ENCODE measurements at places on chromosomes 5 and 9.
A peak's percentile ranks its signal among the peaks of the same experiment; 100 is the strongest.

DNA sequence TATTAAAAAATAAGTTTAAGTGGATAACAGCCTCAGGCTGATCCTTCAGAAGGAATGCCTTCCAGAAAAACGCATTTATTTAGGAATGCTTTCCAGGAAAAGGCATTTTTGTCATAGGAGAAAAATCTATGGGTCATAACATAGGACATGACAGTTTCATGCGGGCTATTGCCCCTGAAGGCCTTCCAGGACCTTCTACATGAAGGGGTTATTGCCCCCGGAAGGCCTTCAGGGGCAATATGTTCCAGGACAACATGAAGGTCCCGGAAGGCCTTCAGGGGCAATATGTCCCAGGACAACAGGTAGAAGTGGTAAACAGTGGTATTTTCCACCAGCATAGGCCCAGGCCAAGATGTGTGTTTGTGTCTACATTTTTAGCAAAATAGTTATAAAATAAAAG is 191.3 kb upstream of the RASA1 start:
- DNase-seq = no peak

DNA sequence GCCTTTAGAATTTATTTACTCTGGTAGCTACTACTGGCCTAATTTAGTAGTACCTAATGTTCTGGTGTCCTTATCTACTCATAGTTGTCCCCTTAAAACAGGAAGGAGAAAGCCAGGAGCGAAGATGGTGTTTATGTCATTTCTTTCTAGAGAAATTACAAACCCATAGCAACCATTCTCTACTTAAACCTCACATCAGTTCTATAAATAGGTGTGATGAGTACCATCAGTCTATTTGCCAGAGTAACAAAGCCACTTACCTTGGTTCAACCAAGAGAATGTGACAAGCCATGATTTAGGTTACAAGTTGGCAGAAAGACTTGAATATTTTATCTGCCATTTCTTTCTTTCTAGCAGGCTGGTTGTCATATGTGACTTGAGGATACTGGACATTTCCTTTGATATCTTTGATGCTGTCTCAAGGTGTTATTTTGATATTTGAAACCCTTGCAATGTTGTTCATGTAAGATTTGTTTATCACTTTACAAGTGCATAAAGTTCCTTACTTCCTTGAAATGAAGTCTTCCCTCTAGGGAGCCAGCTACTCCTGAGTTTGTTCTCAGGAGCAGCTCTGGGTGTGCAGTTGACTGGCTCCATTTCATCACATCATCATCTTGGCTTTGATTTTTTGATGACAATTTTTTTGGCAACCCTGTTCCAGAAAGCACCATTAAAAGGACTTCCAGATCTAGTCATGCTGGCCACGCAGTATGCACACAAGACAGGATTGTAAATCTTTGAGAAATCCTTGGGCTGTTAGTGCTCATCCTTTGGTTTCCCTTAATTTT is 286.8 kb downstream of the ARHGAP26 start:
- DNase-seq = no peak

DNA sequence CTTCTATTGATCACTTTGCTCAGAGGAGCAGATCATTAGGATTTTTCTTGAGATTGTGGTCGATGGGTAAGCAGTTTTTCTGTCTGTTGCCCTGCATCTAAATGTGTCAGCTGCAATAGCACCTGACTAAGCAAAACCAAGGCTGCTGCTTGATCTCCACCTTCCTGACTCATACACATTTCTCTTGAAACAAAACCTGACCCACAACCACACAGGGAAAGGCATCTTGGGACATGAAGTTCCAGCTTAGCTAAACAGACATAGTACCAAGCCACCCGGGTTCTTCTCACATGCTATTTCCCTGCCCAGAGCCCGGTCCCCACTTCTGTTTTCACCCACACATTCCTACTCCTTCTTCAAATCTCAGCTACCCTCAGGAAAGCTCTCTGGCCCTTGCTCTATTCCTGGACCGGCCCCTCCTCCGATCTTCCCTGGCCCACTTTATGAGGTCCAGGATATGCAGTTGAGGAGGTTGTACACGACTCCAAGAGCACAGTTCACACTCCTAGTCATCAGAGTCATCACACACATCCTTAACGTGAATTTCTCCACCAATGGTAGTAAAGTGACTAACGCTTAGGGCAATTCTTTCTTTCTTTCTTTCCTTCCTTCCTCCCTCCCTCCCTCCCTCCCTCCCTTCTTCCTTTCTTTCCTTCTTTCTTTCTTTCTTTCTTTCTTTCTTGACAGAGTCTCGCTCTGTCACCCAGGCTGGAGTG is 16.0 kb upstream of the ZBTB43 start:
- no peak for DNase-seq

GRCh38 chr9:90137801-90138200 is 504.8 kb downstream of the DIRAS2 start:
- DNase-seq = no peak

DNA sequence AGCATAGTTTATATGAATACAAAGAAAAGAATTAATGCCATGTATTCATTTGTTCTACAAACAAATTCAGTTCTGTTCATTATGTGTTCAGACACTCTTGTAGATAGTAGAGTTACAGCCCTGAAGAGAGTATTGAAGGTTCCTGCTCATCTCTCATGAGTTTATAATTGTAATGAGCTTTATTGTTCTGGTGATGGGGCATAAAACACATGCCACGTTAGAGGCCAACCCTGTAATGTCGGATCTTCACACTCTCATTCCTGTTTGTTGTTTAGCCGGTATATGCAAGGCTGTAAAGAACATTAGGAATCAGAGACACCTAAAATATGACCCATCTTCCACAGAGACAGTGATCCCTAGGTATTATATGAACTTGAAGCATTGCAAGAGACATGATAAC is 214.5 kb downstream of the VPS13A start:
- DNase-seq = no peak

GRCh38 chr5:54531546-54531945 is 14.0 kb downstream of the SNX18 start:
- DNase-seq = no peak

DNA sequence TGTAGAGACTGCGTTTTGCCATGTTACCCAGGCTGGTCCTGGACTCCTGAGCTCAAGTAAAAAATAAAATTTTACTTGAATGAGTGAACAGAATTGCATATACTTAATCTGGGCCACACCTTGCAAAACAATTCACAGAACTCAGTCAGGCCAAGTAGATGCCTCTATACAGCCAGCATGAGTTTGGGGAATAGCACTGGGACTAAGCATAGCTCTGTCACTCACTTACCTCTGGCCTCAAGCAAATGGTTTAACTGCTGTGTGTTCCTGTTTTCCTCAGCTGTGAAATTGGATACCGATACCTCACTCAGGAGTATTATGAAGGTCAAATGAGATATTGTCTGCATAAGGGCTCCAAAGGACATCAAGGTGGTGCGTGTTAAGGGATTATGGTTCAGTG is 10.9 kb upstream of the FRMPD1 start:
- no peak for DNase-seq

DNA sequence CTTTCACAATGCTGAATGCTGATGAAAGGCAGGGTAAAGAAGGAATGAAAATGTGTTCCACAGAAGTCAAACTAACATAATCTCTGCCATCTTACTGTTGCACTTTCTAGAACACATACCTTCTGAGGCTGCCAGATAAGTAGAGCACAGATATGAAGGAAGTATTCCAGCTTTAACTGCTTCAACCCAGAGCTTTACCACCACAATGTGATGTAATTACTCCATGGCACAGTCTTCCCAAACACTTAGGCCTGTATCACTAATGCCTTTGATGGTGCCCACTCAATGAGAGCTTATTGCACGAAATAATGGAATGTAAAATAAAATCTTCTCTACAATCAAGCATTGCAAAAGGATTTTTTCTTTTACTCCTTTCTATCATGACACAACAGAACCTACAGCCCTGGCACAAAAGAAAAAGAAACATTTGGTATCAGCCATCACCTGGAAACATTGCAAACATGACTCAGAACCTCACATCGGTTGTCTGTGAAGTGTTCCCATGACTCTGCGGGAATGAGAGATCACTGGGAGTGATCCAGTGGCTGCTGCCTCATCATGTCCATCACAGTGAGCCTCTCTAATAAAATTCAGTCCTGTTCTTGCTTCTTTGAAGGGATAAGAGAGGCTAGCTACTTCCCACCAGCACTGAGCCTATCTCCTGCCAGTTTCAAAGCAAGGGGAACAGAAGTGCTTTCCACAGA is 385.8 kb downstream of the EFNA5 start:
- DNase-seq = no peak

- DNase-seq = no peak
Observed at GRCh38 chr5:172793577-172794488, 22.8 kb upstream of the DUSP1 start.

DNA sequence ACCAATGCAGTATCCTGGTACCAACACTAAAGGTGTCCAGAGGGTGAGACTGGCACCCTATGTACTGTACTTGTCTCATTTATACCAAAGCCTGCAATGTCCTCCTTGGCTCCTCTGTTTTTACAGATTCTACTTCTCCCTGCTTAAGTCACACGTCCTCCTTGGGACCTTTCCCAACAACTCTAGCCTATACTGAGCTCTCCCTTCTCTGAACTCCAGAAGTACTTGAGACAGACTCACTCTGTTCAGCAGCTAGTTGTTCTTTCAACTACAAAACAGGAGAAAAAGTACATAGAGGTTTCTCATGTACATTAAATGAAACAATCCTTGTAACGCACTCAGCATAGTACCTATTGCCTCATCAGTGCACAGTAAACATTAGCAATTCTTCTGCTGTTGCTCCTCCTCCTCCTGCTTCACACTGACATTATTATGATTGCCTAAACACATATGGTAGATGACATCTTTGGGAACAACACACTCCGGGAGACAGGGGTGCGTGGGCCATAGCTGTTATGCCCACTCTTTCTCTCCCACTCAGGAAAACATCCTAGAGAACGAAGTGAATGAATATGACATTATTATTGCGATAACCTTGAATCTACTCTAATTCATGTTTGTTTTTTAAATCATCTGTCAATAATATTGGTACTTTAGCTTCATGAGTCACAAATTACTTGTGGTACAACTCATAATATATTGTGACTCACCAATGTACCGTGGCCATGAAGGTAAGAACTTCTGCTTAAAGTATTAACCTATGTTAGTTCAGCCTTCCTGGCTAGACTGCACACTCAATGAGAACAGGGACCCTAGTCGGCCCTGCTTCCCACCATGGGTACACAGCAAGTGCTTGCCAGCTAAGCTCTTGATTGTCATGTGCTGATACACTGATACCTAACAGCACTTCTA is 180.3 kb upstream of the ADRA1B start:
- no peak for DNase-seq

- DNase-seq = no peak
Observed at GRCh38 chr5:78805474-78806124, 157.0 kb upstream of the LHFPL2 start.

GRCh38 chr5:175383350-175383749 is 60.6 kb downstream of the DRD1 start:
- DNase-seq = peak; percentile 15

GRCh38 chr5:158878227-158878626 is 221.5 kb downstream of the EBF1 start:
- no peak for DNase-seq

DNA sequence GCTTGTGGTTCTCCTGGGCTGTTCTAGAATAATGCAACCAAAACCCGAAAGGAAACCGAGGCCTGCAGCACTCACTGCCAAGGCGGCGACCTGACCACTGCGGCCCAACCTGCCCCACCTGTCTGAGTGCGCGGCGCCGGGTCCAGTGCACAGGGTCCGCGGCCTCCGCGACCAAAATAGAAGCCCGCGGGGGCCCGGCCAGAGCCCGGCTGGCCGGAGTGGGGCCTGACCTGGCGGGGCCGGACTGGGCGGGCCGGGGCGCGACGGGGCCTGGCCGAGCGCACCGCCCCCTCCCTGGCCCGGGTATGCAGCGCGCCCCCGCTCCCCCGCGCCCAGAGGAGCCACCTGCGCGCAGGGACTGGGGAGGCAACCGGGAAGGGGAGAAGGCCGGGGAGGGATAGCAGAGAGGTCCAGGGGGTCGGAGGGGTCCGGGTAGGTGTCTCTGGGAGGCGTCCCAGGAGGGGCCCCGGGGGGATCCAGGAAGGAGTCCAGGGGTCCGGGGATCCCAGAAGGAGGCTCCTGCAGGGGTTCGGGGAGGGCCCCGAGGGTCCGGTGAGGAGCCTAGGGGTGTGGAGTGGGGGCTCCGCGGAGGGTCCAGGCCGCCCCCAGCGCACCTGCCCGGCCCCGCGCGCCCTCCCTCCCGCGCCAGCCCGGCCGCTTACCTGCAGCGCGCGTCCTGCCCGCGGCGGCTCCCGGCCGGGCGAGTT is 503 bp downstream of the SEMA4D start:
- no peak for DNase-seq

GRCh38 chr5:172958331-172959046 is 735 bp upstream of the RPL26L1 start:
- peak; percentile 69 for DNase-seq

- no peak for DNase-seq
Observed at GRCh38 chr5:132850066-132850465, 16.2 kb downstream of the GDF9 start.

- DNase-seq = no peak
Observed at GRCh38 chr5:131607418-131607817, 27.6 kb downstream of the RAPGEF6 start.

GRCh38 chr9:38287420-38287985 is 105.0 kb upstream of the ALDH1B1 start:
- DNase-seq = no peak

DNA sequence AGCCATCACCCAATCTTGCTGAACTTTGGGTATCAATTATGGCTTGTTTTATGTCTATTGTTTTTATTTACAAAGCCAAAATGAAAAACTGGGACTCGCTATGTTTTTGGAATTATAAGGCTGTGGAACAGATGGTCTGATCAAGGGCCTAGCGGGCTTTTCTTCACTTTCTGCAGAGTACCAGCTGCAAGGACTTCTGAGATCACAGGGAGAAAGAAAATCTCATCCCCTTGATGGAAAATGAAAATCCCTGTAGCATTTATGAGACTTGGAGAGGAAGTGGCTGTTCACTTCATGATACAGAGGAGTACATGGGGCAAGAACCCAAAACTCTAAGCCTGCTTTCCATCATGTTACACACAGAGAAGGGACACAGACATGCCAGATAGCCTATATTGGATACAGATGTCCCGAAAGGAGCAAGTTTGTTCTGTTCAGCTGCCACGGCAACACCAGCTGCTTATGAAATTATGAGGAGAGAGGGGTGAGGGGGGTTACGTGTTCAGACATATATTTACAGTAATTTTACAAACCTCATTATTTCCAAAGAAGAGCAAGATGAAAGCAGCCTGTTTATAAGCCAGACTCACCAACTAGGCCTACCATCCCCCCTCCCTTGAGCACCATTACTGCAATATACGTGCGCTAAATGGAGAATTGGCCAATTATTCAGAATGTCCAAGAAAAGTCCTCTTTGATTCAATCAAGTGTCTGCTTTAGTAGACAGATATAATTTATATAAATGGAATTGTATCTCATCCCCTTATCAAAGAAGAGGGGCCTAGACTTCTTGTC is 220.0 kb downstream of the MARCHF11 start:
- no peak for DNase-seq

- no peak for DNase-seq
Observed at GRCh38 chr5:99037668-99038067, 108.9 kb upstream of the CHD1 start.

DNA sequence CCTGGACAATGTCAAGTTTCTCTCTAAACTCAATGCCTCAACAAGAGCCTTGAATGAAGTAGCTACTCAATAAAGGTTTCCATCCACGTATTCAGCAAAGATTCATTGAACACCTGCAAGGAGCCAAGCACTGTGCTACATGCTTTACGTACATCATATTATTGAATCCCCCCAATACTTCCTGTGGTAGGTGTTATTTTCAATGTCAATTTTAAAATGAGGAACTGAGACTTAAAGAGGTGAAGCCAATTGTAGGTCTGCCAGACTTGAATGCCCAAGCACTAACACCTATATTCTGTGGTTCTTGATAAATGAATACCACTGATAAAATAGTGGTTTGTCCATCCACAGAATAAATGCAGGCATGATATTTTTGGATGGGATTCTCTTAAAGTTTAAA is 162.3 kb downstream of the DRD1 start:
- no peak for DNase-seq

Measured in NCI-H1417 (cell line).